ENCODE measurements at places on chromosomes 7 and 10.

- no peak for DNase-seq
Observed at GRCh38 chr7:110090110-110090820, 1000.7 kb upstream of the LRRN3 start.

DNA sequence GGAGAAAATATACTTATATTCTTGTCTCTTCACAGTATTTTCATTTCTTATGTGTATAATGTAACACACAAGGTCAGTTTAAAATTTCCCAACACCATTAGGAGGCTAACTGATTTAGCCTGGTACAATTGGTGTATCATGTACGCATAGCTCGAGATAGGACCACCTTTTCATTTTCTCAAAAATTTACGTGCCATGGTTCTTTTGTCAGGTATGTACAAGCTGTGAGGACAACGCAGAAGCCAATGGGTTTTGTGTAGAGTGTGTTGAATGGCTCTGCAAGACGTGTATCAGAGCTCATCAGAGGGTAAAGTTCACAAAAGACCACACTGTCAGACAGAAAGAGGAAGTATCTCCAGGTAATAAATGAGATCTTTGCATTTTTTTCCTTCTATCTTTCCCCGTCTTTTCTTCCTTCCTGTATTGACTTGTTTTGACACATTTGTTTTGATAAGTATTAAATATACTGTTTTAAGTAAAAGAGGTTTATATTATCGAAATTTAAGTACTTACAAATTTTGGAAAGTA lies 55.0 kb downstream of the TRIM24 start:
- no peak for DNase-seq

DNA sequence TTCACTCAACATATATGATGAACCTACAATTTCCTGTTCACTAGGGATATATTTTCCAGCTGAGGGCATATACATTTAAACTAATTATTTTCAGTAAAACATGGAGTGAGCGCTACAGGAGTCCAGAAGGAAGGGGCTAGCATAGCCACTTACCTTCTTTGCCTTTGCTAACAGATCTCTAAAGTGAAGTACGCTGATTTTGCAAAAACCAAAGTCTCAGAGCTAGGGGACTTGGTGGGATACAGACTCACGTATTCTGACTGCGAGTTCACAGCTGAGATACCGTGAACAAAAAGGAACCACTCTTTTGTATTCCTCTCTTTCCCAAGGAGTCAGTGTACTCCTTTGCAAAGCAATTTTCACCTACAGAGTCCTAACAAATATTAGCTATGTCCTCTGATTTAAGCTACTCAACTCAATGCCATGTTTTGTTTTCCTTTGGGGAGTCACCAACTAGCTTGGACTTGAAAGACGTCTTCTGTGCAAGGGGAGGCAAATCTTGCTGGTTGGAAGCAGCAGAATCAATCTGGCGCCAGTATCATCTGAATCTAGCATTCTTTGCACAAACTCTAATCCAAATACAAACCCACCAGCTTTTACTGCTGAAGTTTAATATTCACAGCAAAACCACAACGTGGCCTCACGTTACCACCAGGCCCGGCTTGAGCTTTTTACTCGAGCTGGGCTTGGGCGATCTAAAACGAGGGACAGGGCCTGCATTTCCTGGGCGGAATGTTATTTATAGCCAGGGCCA lies 657 bp downstream of the CDNF start:
- no peak for DNase-seq

DNA sequence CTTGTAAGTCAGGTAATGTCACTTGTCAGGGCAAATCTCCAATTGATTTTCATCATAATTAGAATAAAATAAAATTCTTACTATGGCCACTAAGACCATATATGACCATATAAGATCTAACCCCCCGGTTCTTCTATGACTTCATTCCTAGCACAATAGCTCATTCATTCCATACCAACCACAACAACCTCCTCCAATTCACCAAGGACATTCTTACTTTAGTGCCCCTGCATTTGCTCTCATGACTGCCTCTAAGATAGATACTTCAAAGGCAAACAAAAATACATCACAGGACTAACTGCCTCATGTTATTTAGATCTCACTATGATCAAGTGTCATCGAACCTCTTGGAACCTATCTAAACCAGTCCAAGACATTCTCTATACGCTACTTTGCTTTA lies 90.8 kb downstream of the SNX13 start:
- DNase-seq = no peak

DNA sequence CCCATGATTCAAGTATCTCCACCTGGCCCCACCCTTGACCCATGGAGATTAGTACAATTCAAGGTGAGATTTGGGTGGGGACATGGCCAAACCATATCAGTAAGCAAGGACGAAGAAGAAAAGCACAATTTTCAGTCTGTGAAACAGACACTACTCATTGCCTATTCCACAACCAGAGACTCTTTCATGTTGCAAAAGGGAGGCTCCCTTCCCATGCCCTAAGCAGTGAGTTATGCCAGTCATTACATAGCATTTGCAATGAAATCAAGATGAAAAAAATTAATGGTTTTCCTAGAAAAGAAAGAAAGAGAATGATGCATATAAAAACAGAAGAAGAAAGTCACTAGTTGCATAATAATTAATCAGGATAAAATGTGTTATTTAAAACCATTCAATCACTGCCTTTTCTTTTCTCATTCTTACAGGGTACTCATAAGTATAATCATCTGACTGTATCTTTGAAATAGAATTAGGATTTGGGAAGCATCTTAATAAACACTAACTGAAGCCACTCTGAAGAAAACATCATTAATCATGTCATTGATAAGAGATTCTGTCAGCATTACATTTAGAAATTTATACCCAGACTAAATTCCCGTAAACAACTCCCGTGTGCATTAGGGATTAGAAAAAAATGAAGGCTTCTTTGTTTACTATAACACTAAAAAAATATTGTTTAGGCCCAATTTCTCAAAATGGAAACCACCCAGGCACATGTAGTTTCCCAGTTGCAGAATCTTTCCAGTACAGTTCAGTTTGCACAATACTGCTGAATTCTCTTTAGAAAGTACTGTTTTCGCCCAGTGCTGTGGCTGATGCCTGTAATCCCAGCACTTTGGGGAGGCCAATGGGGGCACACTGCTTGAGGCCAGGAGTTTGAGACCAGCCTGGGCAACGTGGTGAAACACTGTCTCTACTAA lies 9.1 kb downstream of the PRPS1L1 start:
- DNase-seq = no peak

- no peak for DNase-seq
Observed at GRCh38 chr7:309586-310228, 19.7 kb downstream of the FOXL3 start.

- no peak for DNase-seq
Observed at GRCh38 chr7:43337811-43338210, 225.4 kb downstream of the HECW1 start.

- no peak for DNase-seq
Observed at GRCh38 chr10:61751599-61751998, 88.9 kb downstream of the CABCOCO1 start.

GRCh38 chr10:85995791-85996190 lies 370.8 kb downstream of the GRID1 start:
- no peak for DNase-seq

DNA sequence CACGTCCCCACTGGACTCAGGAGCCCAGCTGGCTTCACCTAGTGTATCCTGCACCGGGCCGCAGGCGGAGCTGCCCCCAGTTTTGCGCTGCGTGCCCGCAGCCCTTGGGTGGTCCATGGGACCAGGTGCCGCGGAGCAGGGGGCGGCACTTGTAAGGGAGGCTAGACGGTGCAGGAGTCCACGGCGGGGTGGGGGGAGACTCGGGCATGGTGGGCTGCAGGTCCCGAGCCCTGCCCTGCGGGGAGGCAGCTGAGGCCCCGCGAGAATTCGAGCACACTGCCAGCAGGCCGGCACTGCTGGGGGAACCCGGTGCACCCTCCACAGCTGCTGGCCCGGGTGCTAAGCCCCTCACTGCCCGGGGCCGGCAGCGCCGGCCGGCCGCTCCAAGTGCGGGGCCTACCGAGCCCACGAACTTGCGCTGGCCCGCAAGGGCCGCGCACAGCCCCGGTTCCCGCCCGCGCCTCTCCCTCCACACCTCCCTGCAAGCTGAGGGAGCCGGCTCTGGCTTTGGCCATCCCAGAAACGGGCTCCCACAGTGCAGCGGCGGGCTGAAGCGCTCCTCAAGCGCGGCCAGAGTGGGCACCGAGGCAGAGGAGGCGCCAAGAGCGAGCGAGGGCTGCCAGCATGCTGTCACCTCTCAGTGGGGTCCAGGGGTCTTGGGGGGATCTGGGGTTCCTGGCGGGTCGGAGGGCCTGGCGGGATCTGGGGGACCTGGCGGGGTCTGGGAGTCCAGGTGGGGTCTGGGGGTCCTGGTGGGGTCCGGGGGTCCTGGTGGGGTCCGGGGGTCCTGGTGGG lies 81.4 kb downstream of the VIPR2 start:
- DNase-seq = no peak

DNA sequence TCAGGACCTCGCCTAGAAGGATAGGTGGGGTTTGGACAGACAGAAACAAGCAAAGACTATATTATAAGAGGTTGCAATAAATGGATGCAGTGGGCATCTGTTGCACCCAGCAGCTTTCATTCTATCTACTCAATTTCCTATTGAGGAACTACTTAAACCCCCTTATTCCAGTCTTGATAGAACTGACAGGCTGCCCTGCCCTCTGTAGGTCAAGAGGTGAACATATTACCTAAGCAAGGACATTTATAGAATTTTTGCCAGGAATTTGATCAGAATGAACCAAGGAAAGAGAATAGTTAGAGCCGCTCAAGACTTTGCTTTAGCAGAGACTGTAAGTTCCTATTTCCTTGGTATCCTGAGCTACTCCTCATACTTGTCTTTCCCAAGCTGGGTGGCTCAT lies 9.5 kb downstream of the VTI1A start:
- no peak for DNase-seq

DNA sequence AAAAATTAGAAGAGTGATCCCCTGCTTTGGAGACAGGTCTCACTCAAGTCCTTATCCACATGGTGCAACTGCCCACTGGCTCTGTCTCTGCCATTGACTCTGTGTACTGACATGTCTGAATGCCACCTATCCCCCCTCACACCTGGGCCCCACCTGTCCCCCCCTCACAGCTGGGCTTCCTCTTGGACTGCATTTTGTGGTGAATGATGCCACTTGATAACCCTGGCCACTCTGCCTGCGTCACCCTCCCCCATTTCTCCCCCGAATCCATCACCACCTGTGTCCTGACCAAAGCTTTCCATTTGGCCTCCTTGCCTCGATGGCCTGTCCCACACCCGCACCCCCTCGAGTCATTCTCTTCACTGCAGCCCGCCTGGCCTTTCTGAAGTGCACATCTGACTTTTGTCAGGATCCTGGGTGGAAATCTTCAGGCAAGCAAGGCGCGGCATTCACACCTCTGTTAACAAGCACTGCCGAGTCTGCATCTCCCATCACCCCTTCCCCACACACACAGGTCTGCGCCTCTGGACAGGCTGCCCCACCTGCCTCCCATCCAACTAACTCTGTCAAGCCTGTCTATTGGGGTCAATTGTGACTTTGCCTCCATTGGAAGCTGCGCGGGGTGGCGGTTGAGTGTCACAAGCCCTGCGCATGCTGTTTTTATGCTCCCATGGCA lies 175.3 kb upstream of the KLF14 start:
- no peak for DNase-seq

- no peak for DNase-seq
Observed at GRCh38 chr7:123259759-123260158, 60.0 kb upstream of the SLC13A1 start.

DNA sequence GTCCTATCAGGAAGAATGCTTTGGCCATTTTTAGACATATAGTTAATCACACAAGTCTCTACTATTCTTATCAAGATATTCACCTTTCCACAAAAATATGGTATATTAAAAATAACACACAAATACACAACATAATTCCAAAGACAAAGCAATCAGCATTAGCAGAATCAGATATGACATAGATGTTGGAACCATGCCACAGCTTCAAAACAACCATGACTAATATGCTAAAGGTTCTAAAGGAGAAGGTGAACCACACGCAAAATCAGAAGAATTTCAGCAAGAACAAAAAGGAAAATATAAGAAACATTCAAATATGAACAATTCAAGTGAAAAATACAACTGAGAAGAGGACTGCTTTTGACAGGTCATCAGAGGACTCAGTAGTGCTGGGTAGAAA lies 670.2 kb upstream of the SORCS1 start:
- no peak for DNase-seq

GRCh38 chr7:102189756-102190155 lies 96.9 kb upstream of the SH2B2 start:
- no peak for DNase-seq

GRCh38 chr10:124765256-124765655 lies 21.1 kb upstream of the FAM53B start:
- no peak for DNase-seq

GRCh38 chr7:44775383-44776107 lies 20.9 kb upstream of the PPIA start:
- no peak for DNase-seq

DNA sequence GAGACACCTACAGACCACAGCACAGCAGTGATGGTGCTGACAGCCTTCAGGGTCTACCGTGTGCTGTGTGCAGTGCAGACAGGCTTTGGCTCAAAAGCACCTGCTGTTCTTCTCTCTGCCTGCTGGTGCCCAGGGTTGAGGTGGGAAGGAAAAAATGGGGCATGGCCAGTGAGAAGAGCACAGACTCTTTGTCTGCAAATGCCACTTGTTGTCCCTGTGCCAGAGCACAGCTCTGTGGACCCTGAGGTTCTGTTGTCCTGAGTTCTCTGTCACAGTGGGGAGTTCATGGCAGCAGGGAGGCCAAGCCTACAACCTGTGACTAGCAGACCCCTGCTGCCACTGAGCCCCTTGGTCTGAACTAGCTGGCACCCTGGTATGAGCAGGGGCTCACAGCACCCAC lies 376.7 kb downstream of the GLRX3 start:
- DNase-seq = no peak

- no peak for DNase-seq
Observed at GRCh38 chr7:158109364-158110033, 478.1 kb downstream of the PTPRN2 start.

DNA sequence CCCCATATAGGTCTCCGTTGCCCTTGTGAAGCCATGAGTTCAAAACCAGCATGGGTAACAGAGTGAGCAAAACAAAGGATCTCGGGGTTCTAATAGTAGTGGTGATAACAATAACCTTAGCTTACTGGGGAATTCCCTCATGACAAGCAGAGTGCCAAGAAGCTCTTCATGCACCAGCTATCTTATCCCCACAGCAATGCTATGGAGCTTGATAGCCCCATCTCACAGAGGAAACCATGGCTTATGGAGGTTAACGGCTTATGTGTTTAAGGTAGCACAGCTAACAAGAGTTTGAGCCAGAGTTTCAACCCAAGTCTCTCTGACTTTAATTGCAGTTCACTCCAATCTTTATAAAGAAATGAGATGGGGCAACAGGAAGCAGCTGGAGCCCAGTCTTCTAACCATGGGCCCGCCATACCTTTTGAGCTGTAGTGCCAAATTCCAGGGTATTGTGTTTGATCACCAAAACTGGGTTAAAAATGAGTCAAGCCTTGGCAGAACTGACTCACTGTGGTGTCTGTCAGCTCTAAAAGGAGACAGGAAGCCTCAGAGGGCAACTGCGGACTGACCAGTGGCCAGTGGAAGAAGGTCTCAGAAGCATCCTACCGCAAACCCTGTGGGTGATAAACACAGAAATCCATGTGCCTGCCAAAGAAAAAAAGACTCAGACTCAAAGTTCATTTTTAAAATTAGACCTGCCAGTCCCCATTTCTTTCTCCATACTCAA lies 16.5 kb upstream of the PLAU start:
- DNase-seq = no peak

- DNase-seq = no peak
Observed at GRCh38 chr7:106756884-106757283, 95.9 kb upstream of the CCDC71L start.
